Stimulated activated CD4-positive, alpha-beta T cell treated with anti-CD3 and anti-CD28 coated beads, Interleukin-1b, Interleukin-23, amount 100 ng/mL, for 1 hour (primary cell): ENCODE measurements at places on chromosomes 2 and 18.

- no peak for DNase-seq
Measured at GRCh38 chr2:63081404-63081803, 30.8 kb downstream of the OTX1 start.

GRCh38 chr2:218776488-218776887, 5.5 kb upstream of the CYP27A1 start:
- no peak for DNase-seq

DNA sequence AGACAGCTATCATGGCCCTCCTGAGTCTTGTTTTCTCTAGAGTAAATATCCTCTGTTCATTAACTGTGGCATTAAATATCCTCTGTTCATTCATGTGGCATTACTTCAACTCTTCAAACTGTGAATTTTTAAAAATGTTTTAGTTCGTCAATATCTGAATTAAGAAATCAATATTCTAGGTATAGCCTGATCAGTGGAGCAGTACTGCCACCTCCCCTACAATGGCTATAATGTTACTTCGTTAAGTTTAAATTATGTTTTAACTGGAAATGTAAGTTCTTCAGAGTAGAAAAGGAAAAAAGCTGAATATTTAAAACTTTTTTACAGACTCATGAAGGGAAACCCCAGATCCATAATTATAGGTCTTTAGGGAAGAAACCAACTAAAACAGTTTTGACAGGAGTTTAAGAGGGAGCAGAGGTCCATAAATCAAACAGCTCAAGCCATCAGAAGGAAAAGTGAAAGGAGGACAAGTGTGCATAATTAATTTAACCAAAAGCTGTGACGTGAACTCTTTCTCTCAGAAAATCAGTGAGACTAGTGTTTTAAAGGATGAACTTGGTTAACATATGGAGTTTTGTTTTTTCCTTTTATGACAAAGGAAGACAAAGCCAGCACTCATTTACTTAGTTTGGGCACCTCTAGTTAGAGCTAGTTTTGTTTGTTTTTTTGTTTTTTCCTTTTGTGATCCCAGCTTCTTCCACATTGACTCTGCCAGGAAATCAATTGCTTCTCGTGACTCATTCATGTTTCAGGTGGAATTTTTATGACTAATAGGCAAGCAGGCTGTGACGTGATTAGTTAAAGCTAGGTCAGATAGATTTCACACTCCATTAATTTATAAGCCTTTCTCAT, 44.9 kb downstream of the RBBP8 start:
- no peak for DNase-seq

- no peak for DNase-seq
Measured at GRCh38 chr18:41767960-41768359, 187.1 kb upstream of the PIK3C3 start.

DNA sequence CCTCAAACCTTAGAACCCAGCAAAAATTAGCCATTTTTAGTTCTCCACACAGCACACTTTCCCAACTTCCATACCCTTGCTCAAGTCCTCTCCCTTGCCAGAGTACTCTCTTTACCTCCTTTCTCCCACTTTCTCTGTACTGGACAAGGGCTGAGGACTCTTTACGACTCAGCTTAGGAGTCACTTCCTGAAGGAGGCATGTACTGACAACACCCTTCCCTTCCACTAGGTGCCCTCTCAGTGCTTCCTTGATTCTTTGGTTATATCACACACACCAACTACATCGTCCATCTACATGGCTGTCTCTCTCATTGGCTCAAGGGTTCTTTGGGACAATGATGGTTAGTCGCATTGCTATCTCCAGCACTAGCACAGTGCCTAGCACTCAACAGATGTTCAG, 5.2 kb upstream of the C18orf63 start:
- DNase-seq = no peak

- DNase-seq = no peak
Measured at GRCh38 chr2:145596416-145596815, 1076.5 kb upstream of the ZEB2 start.

DNA sequence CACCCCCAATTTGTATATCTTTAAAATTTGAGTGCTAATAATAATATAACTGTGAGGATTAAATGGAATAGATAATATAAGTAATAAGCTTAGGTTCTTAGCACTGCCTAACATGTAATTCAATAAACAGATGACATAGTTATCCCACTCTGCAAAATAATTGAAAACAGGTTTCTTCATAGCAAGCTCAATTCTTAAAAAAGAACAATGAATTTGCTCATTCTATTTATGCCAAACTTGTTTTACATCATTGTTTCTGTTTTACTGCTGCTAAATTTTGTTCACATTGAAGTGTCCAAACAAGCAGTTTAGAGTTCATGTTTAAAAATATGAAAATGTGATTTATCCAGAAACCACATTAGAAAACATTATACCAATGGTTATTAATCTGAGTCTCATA, 217.0 kb downstream of the MBD5 start:
- no peak for DNase-seq

- DNase-seq = no peak
Measured at GRCh38 chr2:784753-785152, 107.5 kb upstream of the TMEM18 start.

- no peak for DNase-seq
Measured at GRCh38 chr2:159262904-159263303, 23.6 kb downstream of the WDSUB1 start.

GRCh38 chr18:11034884-11035283, 114.5 kb downstream of the PIEZO2 start:
- DNase-seq = no peak

DNA sequence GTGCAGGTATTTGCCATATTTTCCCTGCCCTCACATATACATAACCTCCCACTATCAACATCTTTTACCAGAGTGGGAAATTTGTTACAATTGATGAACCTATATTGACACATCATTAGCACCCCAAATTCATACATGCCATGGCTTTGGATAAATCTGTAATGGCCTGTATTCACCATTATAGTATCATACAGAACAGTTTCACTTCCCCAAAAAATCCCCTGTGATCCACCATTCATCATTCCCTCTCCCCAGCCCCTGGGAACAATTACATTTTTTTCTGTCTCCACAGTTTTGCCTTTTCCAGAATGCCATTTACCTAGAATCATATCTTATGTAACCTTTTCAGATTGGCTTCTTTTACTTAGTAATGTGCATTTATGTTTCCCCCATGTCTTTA, 494.5 kb downstream of the RNF144A start:
- no peak for DNase-seq

DNA sequence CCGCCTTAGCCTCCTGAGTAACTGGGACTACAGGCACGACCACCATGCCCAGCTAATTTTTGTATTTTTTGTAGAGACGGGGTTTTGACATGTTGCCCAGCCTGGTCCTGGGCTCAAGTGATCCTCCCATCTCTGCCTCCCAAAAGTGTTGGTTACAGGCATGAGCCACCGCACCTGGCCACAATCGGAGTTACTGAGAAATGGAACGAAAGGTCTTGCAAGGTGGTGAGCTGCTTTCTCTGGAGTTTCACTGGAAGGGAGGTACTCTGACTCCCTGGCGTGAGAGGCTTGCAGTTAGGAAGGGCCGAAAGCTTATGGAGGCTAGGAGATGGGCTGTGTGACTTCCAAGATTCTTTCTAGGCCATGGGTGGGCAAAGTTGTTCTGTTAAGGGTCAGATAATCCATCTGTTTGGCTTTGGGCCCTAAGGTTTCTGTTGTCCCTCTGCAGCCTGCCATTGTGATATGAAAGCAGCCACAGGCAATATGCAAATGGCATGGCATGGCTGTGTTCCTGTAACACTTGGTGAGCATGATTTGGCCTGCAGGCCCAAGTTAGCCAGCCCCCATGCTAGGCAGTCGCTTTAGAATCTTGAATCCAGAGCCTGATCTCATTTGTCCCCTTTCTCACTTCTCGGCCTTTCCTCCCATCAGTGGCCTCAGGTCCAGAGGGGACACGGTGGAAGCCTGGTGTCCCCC, 7.9 kb downstream of the EFHD1 start:
- DNase-seq = no peak

- DNase-seq = no peak
Measured at GRCh38 chr2:8641301-8641965, 40.4 kb upstream of the ID2 start.

DNA sequence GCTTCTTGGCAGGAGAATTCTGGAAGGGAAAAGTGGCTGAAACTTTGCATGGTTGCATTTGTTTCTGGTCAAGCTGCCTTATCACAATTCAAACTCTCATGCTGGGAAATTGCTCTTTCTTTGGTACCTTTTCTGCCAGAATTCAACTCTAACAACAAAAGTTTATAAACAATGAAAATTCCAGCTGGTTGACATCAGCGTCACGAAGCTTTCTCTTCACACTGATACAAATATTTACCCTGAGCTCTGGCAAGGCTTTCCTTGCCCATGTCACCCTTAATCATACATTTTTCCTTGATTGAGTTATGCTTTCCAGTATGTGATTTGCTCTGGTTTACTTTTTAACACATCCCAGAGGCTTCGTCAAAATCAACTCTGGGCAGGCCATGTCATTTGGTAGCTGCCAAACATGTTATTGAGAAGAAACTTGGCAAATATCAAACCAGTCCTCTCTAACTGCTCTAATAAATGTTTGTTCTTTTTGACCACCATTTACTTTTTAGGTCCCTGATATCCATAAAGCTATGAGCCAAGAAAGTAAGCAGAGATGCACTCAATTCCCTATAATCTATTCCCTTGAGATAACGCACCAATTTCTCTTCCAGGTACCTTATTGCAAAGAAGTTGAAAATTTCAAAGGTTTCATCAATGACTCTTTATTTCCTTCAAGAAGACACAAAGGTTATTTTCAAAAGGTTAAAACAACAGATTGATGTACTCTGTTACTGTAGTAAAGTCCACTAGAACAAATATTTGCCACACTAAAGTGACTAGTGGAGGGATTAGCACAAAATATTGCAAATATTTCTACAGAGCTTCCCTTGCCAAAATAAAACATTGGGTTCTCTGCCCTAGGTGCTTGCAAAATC, 1241.1 kb upstream of the ZEB2 start:
- DNase-seq = no peak

GRCh38 chr18:77985526-77986281, 736.1 kb downstream of the GALR1 start:
- no peak for DNase-seq

DNA sequence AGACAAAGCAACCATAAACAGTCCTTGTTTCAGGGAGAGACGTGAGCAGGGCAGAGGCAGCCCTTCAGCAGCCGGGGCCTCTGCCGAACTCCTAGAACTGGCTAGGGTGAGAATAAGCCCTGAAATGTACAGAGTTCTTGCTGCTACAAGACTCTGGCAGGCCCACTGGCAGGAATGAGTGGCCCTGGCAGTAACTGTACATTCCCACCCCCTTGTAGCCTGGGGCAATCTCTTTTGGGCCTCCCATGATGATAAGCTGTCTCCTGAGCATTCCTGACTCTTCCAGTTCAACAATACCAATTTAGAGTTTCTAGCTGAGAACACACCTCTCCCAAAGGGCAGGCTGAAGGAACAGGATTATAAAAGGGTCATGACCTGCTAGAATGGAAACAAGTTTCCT, 54.3 kb downstream of the HAUS1 start:
- DNase-seq = no peak

DNA sequence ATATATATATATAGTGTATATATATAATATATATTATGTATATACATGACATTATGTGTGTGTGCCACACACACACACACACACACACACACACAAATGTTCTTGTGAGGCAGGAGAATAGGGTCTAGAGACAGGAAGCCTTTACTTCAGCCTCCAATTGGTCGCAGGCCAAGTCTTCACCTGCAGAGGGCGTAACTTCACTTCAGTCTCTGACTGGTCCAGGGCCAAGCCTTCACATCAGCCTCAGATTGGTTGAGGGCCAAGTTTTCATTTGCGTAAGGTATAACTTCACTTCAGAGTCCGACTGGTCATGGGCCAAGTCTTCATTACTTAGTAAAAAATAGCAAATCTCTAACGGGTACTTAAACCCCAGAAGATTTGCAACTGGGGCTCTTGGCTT, 13.2 kb upstream of the SS18 start:
- DNase-seq = no peak
